GM03348 (cell line): ENCODE measurements at places on chromosomes 3 and 15.

GRCh38 chr15:68183616-68184315, 21.4 kb downstream of the CALML4 start:
- no peak for DNase-seq

DNA sequence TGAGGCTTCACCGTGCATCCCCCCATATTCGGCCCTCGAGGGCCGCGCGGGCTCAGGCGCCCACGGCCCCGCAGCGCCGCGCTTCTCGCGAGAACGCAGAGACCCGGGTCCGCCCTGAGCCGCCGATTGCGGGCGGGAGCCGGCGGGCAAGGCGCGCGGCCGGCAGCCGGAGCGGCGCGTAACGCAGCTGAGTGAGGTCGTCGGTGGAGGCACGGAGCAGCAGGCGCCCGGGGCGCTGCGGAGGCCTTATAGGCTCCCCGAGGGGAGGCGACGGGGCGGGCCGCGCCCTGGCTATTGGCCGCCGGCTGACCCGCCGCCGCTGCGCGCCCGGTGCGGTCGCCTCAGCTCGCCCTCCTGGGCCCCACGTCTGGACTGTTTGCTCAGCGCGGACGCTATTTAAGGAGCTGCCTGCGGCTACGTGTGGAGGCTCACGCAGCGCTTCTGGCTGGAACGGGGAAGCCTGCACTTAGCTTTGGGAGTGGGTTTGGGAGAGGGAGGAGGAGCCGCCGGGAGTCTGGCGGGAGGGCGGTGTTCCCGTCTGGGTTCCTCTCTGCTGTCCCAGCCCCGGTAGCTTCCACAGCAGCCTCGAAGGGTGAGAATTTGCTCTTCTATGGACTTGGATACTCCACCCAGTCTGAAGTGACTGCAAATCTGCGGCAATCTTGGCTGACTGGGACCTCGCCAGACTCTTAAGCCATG, at the start of gene PLOD2:
Gene PLOD2 (minus strand): TSS at position 221 of the 699 bp plus-strand sequence. CDS start 195 bp downstream, at position 26.
- DNase-seq: peak; percentile 91

DNA sequence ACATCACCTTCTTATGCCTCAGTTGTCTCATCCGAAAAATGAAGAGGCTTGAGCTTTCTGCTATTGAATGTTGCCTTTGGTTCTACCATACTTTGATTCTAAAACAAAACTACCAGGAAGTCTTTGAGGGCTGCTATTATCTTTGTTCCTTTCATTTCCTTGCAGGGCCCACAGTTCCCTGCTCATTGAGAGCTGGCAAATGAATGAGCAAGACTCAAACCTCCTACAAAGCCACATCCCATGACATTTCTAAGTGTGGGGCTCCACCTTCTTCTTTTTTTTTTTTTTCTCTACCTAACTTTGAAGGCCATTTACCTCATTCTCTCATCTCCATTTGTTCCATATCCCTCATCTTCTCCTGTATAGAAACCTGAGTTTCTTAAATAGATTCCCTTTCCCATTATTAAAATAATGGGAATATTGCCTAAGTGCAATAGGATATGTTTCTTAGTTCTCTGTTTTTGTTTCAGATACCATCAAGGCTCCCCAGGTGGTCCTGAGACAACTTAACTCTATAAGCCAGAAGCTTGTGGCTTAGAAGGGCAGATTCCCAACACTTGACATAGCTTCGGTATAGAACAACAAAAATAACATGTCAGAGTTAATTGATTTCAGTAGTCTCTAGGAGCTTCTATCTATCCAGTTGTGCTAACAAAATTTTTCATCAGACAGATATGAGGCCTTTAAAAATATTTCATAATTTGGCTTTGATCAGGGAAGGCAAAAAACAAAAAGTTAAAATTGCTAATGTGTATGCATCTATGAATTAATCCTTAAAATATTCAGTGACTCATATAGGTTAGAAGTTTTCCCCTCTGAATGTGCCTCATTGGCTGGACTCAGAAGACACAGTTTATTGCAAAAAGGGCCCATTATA, 951.6 kb downstream of the TUSC7 start:
- DNase-seq: peak; percentile 26

- no peak for DNase-seq
These were observed 22.5 kb downstream of the LPP start for GRCh38 chr3:188176476-188176875.

DNA sequence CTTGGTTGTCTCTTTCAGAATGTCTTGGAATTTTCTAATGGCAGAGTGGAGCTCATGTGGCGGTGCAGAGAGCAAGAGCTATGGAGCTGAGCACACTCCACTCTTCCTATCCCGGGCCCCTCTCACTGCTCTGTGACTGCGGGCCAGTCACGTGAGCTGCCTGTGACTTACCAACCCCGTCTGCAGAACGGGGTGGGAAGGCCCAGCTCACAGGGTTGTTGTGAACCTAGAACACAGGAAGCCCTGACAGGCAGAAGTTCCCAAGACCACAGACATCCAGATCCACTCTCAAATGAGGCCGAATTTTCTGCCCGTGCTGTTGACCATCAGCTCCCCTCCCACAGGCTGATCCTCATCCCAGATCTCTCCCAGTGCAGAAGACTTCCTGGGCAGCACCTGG, 35.5 kb upstream of the PLXNA1 start:
- DNase-seq: no peak

GRCh38 chr3:67362686-67363085, 291.7 kb downstream of the SUCLG2 start:
- DNase-seq: no peak

- no peak for DNase-seq
These were observed 76.5 kb downstream of the B3GNT5 start for GRCh38 chr3:183329543-183329942.

DNA sequence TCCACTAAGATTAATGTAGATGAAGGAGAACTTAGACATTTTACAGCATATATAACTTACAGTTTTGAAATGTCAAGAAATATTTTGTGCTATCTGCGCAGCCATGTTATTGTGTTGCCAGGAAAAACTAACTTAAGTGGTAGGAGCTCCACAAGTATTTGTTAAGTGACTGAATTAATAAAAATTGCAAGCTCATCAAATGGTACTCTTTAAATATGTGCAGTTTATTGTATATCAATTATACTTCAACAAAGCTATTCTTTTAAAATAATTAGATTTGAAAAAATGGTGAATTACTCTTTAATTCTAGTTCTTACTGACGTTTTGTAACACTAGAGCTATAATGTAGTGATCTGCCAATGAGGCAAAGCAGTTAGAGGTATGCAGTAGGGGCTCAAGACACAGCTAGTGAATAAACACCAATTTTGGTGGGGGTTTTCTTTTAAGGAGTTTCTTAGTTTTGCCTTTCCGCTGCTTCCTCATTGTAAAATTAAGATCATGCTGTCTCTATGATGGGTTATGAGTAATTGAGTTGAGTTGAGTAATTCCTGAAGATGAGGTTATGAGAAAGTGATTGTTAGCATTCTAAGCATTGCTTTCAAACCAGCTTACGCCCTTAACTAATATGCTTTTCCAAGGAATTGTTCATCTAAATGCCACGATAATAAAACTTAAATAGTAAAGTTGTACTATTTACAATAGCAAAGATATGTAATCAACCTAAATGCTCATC, 10.9 kb upstream of the LXN start:
- peak; percentile 67 for DNase-seq

GRCh38 chr3:99845999-99846398, 28.3 kb downstream of the CMSS1 start:
- no peak for DNase-seq

DNA sequence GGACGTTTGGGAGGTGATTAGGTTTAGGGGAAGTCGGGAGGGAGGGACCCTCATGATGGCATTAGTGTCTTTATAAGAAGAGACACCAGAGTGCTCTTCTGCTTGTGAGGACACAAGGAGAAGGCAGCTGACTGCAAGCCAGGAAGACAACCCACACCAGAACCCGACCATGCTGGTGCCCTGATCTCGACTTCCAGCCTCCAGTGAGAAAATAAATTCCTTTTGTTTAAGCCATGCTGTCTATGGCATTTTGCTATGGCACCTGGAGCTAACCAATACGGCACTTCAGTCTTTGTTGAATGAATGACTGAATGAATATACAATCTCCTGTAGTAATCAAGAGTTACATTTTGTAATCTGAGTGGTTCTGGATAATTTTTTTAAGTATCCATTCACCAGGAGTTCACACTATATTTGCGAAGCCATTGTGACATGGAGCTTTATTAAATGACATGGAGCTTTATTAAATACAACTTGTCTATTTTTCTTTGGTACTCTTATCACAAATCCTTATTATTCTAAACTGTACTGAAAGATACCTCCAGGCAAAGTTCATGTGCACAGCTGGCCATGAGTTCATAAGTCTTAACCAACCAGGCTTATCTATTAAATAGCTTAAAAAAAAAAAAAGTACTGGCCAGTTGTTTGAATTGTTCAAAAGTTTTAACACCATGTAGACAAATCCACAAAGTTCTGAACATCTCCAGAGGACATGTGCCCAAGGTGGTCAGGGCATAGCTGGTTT, 24.8 kb upstream of the BHLHE40 start:
- DNase-seq: no peak

DNA sequence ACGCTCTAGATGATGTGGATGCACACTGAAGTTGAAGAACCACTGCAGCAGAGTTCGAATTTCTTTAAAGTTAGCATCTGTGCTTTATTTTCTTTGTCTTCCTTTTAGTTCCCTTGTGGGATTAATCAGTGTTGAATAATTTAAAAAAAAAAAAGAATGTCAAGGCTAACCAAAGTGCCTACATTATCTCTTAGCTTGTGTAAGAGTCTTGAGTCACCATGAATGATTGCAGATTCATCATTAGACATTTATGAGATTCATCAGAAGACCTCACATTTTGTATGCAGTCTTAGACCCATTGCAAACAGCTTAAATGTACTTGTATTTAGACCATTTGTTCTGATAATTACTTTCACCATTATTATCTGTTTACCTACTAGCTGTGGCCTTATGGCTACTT, 182.2 kb downstream of the FNDC3B start:
- peak; percentile 74 for DNase-seq

DNA sequence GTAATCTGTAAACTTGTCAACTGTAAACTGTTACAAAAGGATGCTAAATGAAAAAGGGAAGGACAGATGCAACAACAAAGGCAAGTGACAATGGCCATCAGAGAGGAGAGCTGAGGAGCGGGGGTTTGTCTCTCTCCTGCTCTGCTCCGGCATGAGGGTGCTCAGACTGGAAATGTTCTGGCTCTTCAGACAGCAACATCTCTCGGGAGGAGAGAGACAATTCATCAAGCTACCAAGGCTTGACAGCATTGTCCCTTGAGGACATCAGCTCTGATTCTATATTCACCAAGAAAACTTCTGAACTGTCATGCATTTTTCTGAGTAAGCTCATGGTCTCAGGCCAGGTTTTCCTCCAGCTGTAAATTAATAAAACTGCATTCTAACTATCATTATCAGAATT, 408.2 kb downstream of the IGSF11 start:
- no peak for DNase-seq

DNA sequence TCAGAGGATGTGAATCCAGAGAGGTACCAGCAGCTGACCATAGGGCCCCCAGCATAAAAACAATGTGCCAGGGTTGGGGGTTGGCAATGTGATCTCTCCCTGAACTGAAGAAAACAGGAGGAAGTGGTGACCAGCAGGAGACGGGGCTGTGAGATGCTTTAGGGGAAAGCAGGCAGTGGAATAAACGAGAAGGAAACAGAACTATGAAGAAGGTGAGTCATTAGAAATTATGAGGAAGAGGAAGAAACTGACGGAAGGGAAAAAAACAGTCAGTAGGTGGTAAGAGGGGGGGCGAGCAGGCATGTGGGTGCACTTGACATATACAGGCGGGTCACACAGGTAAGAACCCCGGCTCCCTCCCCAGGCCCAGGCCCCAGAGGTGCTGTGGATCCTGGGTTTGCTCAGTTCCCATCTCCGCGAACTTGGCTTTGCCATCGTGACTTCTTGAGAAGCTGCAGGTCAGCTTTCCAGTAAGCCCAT, 42.2 kb upstream of the B3GNT5 start:
- no peak for DNase-seq

DNA sequence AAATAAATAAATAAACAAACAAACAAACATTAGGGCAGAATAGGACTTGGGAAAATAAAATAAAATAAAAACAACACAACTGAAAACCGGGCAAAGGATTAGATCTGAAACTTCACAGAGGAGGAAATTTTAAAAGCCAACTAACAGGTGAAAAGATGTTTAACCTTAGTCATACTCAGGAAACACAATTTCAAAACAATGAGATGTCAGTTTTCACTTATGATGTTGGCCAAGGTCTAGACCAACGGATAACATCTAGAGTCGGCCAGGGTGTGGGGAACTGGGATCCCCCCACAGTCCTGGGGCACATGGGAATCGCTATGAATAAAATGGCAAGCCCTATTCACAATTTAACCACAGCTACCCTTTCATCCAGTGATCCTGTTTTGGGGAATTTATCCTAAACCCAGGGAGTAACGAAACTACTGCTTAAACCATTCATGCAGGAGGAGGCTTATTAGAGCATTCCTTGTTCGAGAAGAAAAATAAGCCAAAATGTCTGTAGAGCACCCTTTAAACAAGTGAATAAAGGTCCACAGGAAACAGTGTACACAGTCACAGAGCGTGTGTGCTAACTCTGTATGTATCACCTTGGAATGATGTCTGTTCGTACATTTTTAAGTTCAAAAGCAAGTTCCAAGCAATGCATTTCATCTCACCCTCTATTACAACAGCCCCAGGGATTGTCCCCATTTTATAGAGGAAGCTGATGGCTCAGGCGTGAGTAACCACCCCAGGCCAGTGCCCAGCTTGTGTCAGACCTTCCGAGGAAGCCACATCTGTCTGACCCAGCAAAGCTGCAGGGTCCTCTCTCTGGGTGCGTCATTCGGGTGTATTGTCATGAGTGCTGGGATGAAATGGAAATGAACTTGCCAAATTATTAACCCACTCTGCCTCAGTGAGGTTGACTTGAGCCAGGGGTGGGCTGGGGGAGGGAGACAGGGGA, 6.3 kb upstream of the ANPEP start:
- DNase-seq: peak; percentile 56

GRCh38 chr3:189512821-189513220, 118.4 kb upstream of the TP63 start:
- no peak for DNase-seq

DNA sequence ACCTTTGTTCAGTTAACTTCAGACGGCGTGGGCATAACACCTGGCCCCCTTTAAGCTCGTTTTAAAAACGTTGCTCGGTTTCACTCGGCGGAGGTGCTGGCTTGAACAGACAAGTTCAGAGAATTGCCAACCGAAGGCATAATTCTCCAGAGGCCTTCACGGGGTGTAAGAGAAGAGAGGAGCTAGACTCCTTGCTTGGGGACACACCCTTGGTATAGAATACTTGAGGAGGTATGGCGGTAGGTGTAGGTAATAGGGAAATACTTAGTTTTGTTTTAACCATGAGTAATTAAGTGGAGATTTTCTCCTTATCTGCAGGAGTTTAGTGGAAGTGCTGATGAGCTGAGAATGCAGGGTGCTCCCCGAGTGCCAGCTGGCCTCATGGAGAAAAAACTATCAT, 921 bp downstream of the FBXL2 start:
- DNase-seq: no peak
